M059J (cell line): ENCODE measurements at places on chromosomes 6 and 20. TPM values are rescaled to one million over a fixed set of nuclear protein-coding genes. Genes with fewer than 3 reads are reported as not detected.

The CTSA gene
- total RNA-seq, result 253 and 328 TPM in 2 replicates

The FKBP1C gene
- 1.1 and 1.8 TPM in 2 replicates for total RNA-seq

- no peak for DNase-seq
These were observed 25.4 kb downstream of the SPATA2 start for GRCh38 chr20:49889935-49890333.

The CASS4 gene
- total RNA-seq, result 0.15 TPM in 1 of 2 replicates, not detected in the other

The COL10A1 gene
- 0.10 TPM in 1 of 2 replicates, not detected in the other for total RNA-seq

DNA sequence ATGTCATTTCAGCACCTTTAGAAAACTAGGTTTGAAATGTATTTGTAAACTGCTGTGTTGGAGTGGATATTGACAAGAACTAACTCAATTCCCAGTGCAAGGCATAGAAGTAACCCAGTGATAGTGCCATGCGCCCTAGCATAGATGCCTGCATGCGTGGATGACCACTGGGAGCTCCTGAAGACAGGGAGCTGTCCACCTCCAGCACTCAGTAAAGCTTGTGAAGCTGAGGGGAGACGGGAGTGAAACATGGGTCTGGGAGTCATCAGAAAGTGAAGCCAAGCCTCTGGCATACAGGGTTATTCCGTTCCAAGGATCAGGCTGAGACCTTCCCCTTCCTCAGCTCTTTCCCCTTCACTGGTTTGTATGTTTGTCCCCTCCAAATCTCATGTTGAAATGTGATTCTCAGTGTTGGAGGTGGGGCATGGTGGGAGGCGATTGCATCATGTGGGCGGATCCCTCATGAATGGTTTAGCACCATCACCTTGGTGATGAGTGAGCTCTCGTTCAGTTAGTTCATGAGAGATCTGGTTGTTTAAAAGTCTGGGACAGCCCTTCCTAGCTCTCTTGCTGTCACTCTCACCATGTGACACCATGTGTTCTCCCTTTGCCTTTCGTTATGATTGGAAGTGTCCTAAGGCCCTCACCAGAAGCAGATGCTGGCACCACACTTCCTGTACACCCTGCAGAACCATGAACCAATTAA, 146.5 kb upstream of the FERMT1 start:
- DNase-seq, result peak; percentile 16

The DEFB132 gene
- total RNA-seq, result 0.05 TPM in 1 of 2 replicates, not detected in the other

The CENPW gene
- total RNA-seq, result 32.1 and 43.3 TPM in 2 replicates

DNA sequence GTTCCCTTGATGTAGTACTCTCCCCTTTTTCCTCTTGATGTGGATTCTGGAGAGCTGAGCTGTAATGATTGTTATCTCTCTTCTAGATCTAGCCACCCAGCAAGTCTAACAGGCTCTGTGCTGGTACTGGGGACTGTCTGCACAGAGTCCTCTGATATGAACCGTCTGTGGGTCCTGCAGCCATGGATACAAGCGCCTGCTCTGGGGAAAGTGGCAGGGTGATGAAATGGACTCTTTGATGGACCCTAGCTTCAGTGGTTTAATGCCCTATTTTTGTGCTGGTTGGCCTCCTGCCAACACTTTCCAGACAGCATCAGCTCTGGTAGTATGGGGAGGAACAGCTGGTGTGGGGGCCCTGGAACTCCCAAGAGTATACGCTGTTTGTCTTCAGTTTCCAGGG, 216.3 kb downstream of the ADGRG6 start:
- no peak for DNase-seq

- DNase-seq, result no peak
These were observed 41.6 kb downstream of the VSTM2L start for GRCh38 chr20:37944456-37944981.

GRCh38 chr6:151512481-151512880, 18.7 kb downstream of the CCDC170 start:
- no peak for DNase-seq

GRCh38 chr6:27806981-27807440, 105.2 kb downstream of the OR2B2 start:
- DNase-seq, result peak; percentile 65

DNA sequence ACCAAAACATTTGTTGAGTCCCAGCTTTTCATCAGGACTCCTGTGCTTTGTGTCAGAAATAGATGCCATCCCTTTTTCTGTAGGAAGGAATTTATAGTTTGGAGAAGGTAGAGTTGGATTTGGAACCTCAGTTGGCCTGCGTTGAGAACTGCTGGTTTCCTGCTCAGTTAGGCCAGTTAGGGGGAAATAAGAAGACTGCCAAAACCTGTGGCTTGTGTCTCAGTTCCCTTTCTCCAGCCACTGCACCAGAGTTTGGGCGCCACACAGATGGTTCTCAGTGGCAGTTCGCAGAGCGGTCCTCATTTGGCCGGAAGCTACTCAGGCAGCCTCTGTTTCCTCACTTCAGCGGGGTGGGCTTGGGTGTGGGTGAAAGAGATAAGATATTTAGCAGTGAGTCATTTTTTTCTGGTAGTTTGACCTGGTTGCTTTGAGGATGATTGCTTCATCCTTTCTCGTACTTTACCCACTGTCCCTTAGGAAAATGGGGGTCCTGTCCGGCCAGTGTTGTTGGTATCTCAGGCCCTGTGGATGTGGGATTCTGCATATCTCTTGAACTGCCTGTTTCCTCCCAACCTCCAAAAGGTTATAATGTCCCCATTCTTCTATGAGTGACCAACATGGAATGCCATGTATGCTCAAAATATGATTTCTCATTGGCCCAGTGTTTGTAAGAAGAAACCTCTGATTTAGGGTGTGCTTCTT, 53.7 kb downstream of the JARID2 start:
- DNase-seq, result peak; percentile 58

The KHDC1L gene
- not detected in 2 replicates for total RNA-seq

DNA sequence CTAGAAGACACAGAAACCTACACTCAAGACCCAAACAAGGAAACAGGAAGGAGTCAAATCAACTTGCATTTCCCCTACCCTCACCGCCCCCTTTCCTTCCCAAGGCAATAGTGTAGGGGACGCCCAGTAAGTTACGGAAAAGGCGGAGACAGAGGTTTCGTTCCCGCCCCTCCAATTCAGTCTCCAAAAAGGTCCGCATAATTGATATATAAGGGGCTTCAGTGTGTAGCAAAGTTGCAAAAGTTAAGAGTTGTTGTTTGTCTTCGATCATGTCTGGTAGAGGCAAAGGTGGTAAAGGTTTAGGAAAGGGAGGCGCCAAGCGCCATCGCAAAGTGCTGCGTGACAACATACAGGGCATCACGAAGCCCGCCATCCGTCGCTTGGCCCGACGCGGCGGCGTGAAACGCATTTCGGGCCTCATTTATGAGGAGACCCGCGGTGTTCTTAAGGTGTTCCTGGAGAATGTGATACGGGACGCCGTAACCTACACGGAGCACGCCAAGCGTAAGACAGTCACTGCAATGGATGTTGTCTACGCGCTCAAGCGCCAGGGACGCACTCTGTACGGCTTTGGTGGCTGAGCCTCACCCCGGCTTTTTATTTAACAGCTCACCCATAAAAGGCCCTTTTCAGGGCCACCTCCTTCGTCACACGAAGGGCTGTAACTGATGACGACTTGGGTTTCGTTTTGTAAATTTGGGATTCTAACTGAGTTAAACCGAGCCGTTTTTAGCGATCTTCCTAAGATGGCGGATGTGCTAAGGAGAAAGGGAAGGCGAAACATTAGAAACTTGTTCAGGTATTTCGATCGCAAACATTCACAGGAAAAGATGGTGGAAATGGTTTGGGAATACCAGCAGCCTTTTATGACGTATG, 124.6 kb upstream of the BTN3A2 start:
- DNase-seq, result no peak

The AP5S1 gene
- total RNA-seq, result 35.7 and 41.4 TPM in 2 replicates

DNA sequence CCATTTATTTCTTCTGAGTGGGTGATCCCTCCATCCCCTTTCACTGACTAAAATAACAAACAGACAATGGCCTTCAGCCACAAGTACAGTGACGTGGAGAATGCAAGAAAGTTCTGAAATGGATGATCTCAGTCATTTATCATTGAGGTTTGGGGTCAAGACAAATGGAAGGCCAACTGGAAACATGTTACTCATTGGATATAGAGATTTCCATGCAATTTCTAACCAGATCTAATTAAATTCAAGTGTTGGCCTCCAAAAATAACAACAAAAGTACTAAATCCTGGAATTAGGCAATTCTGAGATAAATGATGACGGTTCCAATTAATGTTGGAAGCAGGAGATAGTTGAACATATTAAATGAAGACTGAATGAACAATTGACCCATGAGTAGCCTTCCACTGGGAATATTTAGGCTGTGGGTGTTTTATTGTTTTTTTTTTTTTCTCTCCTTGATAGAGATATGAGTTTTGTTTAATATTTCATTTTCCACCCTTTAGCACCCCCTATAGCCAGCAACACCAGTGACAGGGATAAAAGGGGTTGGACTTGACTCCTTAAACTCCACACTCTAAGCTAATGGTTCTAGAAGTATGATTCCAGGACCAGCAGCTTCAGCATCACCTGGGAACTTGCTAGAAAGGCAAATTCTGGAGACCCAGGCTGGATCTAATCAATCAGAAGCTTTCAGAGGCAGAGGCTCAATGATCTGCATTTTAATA, 112.8 kb downstream of the BCAS1 start:
- peak; percentile 63 for DNase-seq

- no peak for DNase-seq
These were observed 116.8 kb downstream of the NCOA3 start for GRCh38 chr20:47618479-47618878.

GRCh38 chr6:73481969-73482368, 20.4 kb downstream of the MTO1 start:
- no peak for DNase-seq

The ZNF311 gene
- total RNA-seq, result 4.6 and 5.3 TPM in 2 replicates

DNA sequence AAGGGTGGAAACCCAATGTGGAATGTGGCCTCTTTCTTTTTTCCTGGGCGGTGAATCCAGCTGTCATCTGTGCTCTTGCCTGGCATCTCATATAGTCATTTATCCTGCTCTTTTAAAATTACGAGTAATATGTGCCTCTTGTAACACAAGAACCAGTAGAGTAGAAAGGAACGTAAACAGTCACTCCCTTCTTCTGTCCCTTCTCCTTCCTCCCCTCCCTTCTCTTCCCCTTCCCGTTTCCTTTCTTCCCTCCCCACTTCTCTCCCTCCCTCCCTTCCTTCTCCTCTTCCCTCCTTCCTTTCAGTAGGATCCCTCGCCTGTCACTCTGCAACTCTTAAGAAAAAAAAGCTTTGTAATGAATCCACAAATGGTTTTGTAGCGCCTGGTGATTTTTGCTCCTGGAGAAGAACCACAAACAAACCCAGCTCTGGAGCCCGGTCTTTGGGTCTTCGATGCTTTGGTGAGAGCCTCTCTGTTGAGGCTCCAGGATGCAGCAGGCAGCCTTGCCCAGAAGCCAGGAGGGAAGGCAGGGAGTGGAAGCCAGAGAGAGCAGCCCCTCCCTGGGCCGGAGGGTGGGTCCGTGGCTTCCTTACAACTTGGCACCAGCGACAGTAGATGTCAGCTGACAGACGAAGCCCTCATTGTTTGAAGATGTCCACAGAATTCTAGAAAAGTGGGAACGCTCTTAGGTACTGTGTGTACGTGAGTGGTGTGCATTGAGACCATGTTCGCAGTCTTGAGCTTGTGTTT, 15.0 kb downstream of the DUSP22 start:
- no peak for DNase-seq

The BTN1A1 gene
- total RNA-seq, result 0.10 TPM in 1 of 2 replicates, not detected in the other

DNA sequence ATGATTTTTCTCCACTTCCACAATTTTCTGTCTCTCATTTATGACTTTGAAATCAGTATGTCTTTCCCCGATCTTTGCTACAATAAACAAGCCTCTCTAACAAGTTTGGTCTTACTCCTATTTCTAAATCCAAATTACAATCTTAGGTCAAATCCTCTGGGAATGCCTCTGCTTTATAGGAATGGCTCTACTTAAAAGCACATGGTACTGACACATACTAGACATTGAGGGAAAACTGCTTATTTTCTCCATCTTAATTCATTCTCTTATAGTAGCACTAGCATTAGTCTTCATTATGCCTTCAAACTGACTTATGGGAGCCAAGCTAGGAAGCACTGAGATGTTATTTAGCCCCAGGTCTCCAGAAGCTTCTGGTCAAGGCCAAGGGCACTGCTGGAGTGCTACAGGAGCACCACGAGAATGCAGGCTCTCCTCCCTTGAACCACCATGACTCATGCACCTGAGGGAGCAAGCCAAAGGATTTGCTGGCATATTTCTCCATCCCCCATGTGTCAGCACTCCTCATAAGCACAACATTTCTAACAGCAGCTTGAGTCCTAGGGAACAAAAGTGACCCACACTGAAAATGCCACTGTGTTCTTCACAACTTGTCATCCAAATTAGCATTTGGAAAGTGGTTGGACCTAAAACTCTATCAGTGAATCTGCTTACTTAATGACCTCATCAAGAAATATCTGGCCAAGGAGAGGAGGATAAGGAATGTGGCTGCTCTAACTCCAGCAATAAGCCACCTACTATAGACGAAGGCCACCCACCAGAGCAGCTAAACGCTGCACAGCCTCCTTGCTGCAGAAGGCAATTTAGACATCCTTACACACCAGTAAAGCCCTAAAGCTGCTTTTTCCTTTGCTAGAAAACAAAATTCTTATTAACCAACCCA, 156.8 kb upstream of the KCNQ5 start:
- peak; percentile 98 for DNase-seq

The CCND3 gene
- total RNA-seq, result 141 and 146 TPM in 2 replicates

The NSFL1C gene
- total RNA-seq, result 69.2 and 85.5 TPM in 2 replicates

GRCh38 chr20:18712131-18712530, 101.5 kb upstream of the SCP2D1 start:
- no peak for DNase-seq

- no peak for DNase-seq
These were observed 8.1 kb downstream of the C6orf58 start for GRCh38 chr6:127585123-127585522.

GRCh38 chr6:39361657-39362486, 39.4 kb upstream of the KCNK16 start:
- peak; percentile 59 for DNase-seq

GRCh38 chr20:37537505-37537904, 9.8 kb upstream of the BLCAP start:
- no peak for DNase-seq

DNA sequence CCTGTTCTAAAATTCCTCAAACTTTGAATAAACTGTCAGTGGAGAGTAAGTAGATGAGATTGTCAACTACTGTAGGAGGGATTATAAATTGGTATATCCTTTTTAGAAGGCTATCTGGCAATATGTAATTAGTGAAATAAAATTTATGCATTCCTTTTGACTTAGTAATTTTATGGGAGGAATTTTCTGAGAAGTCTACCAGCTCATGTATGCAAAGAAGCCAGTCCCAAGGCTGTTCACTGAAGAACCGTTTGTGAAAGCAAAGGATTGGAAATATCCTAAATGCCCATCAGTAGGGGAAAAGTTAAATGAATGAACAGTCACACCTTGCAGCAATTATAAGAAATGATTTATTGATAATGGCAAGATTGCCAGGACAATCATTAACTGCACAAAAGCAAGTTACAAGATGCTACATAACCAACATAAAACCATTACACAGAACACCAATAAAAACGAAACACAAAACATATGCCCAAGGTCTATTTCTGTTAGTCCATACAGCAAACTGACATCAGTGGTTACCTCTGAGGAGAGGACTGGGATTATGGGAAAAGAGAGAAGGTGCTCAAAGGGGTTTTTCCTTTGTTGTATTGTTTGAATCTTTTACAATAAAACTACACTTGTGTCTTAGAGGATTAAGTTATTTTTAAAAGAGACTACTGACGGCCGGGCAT, 4.6 kb upstream of the DSTN start:
- peak; percentile 78 for DNase-seq

The ALDH8A1 gene
- total RNA-seq, result not detected in 2 replicates
